ENCODE measurements at places on chromosomes 5 and 9. TPM values are rescaled to one million over a fixed set of nuclear protein-coding genes. Genes with fewer than 3 reads are reported as not detected.

- DNase-seq: no peak
Observed at GRCh38 chr9:18721995-18722310, 248.0 kb downstream of the ADAMTSL1 start.

GRCh38 chr5:54944364-54944763 lies 41.0 kb downstream of the ESM1 start:
- peak; percentile 18 for DNase-seq

DNA sequence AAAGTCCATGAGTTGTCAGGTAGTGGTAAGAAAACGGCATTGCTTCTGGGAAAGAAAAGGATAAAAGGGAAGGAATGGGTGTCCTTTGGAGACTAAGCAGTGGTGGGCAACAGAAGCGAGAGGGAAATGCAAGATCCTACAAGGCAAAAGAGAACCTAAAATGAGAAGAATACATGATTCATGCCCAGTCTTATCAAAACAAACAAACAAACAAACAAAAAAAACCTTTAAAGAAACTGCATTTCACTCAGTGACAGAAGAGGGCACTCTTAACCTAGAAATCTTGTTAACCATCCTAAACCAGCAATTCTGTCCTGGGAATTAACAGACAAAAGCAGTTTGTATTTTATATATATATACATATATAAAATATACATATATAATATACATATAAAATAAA lies 88.5 kb downstream of the SUSD1 start:
- no peak for DNase-seq

- DNase-seq: no peak
Observed at GRCh38 chr5:14880688-14881087, 9.1 kb upstream of the ANKH start.

GRCh38 chr5:164475339-164475977 lies 970.0 kb downstream of the MAT2B start:
- no peak for DNase-seq

- DNase-seq: no peak
Observed at GRCh38 chr5:150020249-150020648, 19.7 kb downstream of the HMGXB3 start.

Gene PPWD1
- 44.9 TPM for total RNA-seq

Gene TUSC1
- 3.8 TPM for total RNA-seq

Data from endothelial cell (in vitro differentiated cells).